ENCODE measurements at places on chromosomes 5 and 9. TPM values are rescaled to one million over a fixed set of nuclear protein-coding genes. Genes with fewer than 3 reads are reported as not detected.

GRCh38 chr5:33936381-33937016 lies at the start of gene RXFP3:
Gene RXFP3, plus strand, starts transcription at chr5:33936386. Its CDS starts 355 bp downstream, at chr5:33936741.
- H3K4me3 ChIP-seq: no peak within 1 kb of the TSS
- H3K36me3 ChIP-seq: no peaks in the 10 kb centered on the region
- no peak within 1 kb of the TSS for H3K27ac ChIP-seq
- peaks cover 56% of the 10 kb centered on the region for H3K27me3 ChIP-seq

GRCh38 chr5:124297826-124298225 lies 448.6 kb downstream of the ZNF608 start:
- H3K27ac ChIP-seq: no peak overlapping the region
- DNase-seq: no peak
- no peak overlapping the region for H3K4me3 ChIP-seq
- H3K4me1 ChIP-seq: no peaks in the 10 kb centered on the region
- H3K36me3 ChIP-seq: no peaks in the 10 kb centered on the region

DNA sequence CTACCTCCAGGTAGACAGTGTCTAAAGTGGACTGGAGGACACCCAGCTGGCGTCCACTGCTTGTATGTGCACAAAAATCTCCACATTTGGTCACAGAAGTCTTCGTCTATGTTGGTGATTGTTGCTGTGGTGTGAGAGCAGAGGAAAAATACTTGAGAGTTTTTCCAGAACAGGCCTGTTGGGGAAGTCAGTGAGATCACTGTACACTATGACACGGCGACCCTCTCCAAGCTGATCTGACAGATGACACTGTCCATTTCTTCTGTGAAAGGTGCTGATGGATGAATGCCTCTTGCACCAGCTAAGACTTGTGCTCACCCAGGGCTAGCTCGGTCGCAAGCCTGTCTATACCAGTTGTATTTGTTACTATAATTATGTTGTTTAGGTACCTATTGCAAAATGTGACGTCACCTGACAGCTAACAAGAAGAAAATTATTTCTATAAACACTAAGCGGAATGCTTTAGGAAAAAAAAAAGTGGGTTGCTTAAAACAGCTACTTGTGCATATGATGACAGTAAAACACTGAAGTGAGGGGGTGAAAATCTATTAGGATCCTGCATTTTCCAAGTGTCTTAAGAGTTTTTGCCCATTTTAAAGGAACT lies 142.3 kb downstream of the ROR2 start:
- DNase-seq: no peak
- H3K27ac ChIP-seq: no peak overlapping the region
- H3K4me3 ChIP-seq: no peak overlapping the region
- H3K4me1 ChIP-seq: no peaks in the 10 kb centered on the region

PCDHB12 gene
- total RNA-seq: not detected
